ENCODE measurements at places on chromosomes 7 and 10.

DNA sequence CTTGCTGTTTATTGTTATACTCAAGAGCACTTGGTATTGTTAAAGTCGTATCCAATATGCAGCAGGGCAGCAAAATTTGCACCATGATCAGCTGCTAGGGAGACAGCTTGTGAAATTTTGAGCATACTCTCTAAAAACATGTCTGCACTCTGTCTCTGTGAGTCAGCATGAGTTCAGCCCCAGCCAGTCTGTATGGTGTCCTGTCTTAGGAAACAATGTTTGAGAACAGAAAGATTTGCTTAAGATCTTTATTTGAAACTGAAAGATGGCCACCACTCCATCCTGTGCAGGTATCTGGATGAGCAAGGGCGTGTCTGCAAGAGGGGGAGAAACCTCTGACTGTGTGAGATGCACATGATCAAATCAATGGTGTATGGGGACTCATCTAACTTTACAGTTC is 97.1 kb downstream of the GNAI1 start:
- H3K27me3 ChIP-seq, result no peaks in the 10 kb centered on the region
- H3K4me3 ChIP-seq, result no peak overlapping the region
- no peak for DNase-seq

DNA sequence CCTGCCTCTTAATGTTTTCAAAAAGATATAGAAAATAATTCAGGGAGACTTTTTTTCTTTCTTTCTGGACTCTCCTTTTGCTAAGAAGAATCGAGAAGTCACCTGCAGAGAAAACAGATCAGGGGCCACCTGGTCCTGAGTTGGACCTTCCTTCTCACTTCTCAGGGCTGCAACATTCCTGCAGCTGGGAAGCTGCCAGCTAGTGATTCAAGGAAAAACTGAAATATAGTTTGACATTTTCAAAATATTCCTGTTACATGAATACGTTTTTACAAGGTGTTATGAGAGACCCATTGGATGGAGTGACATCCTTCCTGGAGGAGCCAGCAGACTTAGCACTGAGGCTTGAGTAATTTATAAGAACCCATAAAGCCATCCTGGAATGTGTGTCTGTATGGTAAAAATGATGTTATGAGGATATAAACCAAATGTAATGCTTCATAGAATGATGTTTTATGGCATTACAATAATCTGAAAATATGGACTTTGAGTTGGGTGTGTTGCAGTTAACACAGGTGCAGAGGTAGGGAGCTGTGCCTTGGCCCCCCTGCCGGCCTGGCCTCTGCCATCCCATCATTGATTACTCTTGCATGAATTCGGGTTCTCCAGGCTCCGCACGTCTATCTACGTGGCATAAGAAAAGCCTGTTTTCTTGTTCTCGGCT is 149.7 kb downstream of the PAXIP1 start:
- H3K36me3 ChIP-seq, result no peaks in the 10 kb centered on the region
- peaks cover 4% of the 10 kb centered on the region for H3K27me3 ChIP-seq
- no peaks in the 10 kb centered on the region for H3K4me1 ChIP-seq
- H3K4me3 ChIP-seq, result no peak overlapping the region
- no peak for DNase-seq

GRCh38 chr7:151851782-151852181 is 25.1 kb downstream of the PRKAG2 start:
- no peak overlapping the region for H3K27ac ChIP-seq
- no peaks in the 10 kb centered on the region for H3K4me1 ChIP-seq
- no peaks in the 10 kb centered on the region for H3K27me3 ChIP-seq
- no peak for DNase-seq
- H3K36me3 ChIP-seq, result no peaks in the 10 kb centered on the region
- H3K4me3 ChIP-seq, result peak overlapping the region; percentile 39

- H3K36me3 ChIP-seq, result peaks cover 7% of the 10 kb centered on the region
- H3K27me3 ChIP-seq, result no peaks in the 10 kb centered on the region
- no peak overlapping the region for H3K4me3 ChIP-seq
- no peak overlapping the region for H3K27ac ChIP-seq
- no peak for DNase-seq
- H3K4me1 ChIP-seq, result no peaks in the 10 kb centered on the region
Measured at GRCh38 chr7:133912916-133913697, 214.0 kb upstream of the LRGUK start.

GRCh38 chr7:8084836-8085235 is 116.2 kb downstream of the GLCCI1 start:
- no peak overlapping the region for H3K27ac ChIP-seq
- no peak for DNase-seq
- H3K4me1 ChIP-seq, result no peaks in the 10 kb centered on the region
- no peaks in the 10 kb centered on the region for H3K27me3 ChIP-seq

DNA sequence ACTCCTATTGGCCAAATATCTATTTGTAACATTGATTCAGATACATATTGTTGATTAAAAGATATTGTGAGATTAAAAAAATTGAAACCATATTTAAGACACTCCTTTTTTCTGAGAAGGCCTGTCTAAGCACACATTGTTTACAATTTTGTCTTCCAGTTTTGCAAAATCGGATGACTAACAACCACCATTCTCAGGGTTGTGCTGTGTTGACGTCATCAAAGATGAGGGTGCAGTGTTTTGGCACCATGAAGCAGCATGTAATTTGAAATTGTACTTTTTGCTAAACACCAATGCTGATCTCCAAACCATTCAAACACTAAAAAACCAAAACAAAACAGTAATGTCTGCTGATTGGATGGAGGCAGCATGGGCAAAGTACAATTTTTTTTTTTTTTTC is 7.4 kb downstream of the CREB5 start:
- no peak for DNase-seq
- no peaks in the 10 kb centered on the region for H3K27me3 ChIP-seq
- no peak overlapping the region for H3K4me3 ChIP-seq
- H3K36me3 ChIP-seq, result no peaks in the 10 kb centered on the region

DNA sequence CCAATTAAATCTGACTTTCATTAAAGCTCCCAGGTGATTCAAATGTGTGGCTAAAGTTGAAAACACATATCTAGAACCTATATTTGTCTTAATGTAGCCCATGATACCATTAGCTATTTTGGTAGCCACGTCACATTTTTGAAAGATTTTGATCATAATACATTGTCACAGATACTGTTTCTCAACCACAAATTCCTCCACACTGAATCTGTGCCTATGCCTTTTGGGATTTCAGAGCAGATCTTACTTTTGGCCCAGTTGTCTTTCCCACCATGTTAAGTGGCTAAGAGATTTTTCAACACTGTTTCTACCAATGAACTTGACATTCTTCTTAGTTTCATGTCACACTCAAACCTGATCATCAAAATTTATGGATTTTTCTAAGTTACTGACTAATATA is 47.4 kb downstream of the CH25H start:
- H3K36me3 ChIP-seq, result no peaks in the 10 kb centered on the region
- no peaks in the 10 kb centered on the region for H3K27me3 ChIP-seq
- H3K4me3 ChIP-seq, result no peak overlapping the region
- peaks cover 4% of the 10 kb centered on the region for H3K4me1 ChIP-seq
- DNase-seq, result no peak

DNA sequence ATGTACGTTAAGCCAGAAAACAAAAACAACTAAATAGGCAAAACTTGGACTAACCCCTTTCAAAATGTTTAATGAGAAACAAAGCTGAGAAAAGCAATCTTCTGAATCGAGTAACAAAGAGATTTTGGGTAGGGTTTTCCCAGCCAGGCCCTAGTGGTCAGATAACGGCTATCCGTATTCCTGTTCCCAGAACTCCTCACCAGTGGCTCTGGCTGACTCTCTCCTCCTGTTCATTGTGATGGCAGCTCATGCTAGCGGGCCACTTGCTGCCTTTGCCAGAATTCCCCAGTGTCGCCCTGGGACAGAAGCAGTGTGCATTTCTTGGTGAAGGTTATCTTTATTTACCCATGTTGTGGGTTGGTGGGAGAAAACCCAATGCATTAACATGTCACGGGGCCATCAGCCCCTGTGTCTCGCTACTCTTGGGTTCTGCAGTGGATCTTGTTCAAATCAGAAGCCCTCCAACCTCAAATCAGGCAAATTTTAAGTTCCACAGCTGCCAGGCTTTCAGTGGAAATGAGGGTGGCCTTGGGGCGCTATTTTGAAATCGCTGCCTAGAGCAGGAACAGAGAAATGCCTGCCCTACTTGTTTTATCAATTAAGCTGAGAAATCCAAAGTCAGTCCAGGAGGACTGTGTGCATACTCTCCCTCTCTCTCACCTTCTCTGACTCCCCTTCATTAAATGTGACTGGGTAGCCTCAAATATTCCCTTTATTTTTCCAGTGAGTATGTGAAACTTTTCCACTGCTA is 164.5 kb upstream of the NPVF start:
- no peaks in the 10 kb centered on the region for H3K4me1 ChIP-seq
- no peaks in the 10 kb centered on the region for H3K27me3 ChIP-seq
- no peaks in the 10 kb centered on the region for H3K36me3 ChIP-seq
- H3K4me3 ChIP-seq, result no peak overlapping the region

DNA sequence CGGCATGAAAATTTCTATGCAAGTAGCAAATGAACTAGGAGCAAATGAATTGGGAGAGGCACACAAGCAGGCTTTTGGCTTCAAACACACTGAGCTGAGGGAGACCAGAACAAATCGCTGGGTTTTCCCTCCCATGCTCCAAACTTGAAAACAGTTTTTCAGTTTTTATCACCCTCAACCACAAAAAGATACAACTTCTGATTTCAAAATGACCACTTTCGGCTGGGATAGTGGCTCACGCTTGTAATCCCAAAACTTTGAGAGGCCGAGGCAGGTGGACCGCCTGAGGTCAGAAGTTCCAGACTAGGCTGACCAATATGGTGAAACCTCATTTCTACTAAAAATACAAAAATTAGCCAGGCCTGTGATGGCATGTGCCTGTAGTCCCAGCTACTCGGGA is 9.0 kb upstream of the CHUK start:
- H3K27me3 ChIP-seq, result no peaks in the 10 kb centered on the region
- DNase-seq, result no peak
- no peak overlapping the region for H3K4me3 ChIP-seq
- peaks cover 66% of the 10 kb centered on the region for H3K36me3 ChIP-seq

GRCh38 chr10:35765066-35765527 is 123.0 kb upstream of the FZD8 start:
- H3K36me3 ChIP-seq, result no peaks in the 10 kb centered on the region
- no peaks in the 10 kb centered on the region for H3K27me3 ChIP-seq
- H3K4me3 ChIP-seq, result no peak overlapping the region
- no peaks in the 10 kb centered on the region for H3K4me1 ChIP-seq
- no peak overlapping the region for H3K27ac ChIP-seq
- DNase-seq, result no peak

- H3K27me3 ChIP-seq, result peaks cover 5% of the 10 kb centered on the region
- H3K27ac ChIP-seq, result no peak overlapping the region
- H3K4me3 ChIP-seq, result no peak overlapping the region
- H3K4me1 ChIP-seq, result no peaks in the 10 kb centered on the region
- no peak for DNase-seq
Measured at GRCh38 chr7:4561795-4562194, 120.3 kb upstream of the FOXK1 start.

DNA sequence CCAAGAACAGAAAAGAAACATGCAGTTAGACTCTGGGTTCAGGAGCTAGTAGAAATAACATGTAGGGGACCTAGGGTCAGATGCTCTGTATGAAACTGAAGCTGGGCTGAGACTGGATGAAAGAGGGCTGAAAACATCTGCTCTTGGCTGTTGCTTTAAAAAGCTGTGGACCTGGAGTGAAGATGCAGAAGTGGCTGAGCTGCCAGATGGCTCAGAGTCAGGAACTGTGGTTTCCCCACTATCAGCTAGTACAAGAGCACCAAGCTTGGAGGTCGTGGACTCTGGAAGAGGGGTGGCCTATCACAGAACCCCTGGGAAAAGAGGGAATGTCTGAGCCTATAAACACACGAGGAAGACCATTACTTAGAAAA is 5.9 kb downstream of the ADK start:
- no peaks in the 10 kb centered on the region for H3K36me3 ChIP-seq
- H3K4me3 ChIP-seq, result no peak overlapping the region
- H3K27ac ChIP-seq, result no peak overlapping the region
- no peaks in the 10 kb centered on the region for H3K27me3 ChIP-seq
- DNase-seq, result no peak

GRCh38 chr7:12360948-12361347 is 42.7 kb downstream of the VWDE start:
- H3K27ac ChIP-seq, result no peak overlapping the region
- DNase-seq, result no peak
- no peaks in the 10 kb centered on the region for H3K36me3 ChIP-seq
- no peaks in the 10 kb centered on the region for H3K4me1 ChIP-seq

- DNase-seq, result no peak
- H3K27me3 ChIP-seq, result no peaks in the 10 kb centered on the region
- no peaks in the 10 kb centered on the region for H3K36me3 ChIP-seq
- no peak overlapping the region for H3K27ac ChIP-seq
Measured at GRCh38 chr7:49333180-49333881, 409.0 kb downstream of the CDC14C start.

DNA sequence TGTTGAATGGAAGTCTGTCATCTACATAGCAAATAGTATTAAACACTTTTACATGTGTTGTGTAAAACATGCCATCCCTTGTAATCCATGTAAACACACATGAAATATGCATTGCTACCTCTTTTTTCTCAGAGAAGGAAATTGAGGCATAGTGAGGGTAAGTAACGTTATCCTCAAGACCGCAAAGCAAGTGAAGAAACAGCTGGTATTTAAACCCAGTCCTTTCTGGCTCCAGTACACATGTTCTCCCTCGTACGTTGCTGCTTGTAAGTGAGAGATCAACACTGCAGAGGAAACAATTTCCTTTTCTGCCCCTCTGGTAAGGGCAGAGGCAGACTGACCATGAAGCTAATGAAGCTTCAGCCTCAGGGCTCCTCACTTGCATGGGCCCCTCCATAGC is 28.5 kb downstream of the MAP3K8 start:
- H3K36me3 ChIP-seq, result no peaks in the 10 kb centered on the region
- no peak overlapping the region for H3K27ac ChIP-seq
- H3K4me3 ChIP-seq, result no peak overlapping the region
- H3K27me3 ChIP-seq, result no peaks in the 10 kb centered on the region
- no peak for DNase-seq

GRCh38 chr10:76138286-76138685 is 706.9 kb downstream of the LRMDA start:
- no peaks in the 10 kb centered on the region for H3K4me1 ChIP-seq
- H3K36me3 ChIP-seq, result no peaks in the 10 kb centered on the region
- H3K4me3 ChIP-seq, result no peak overlapping the region
- no peak for DNase-seq

GRCh38 chr7:102063690-102064180 is 222.9 kb upstream of the SH2B2 start:
- no peaks in the 10 kb centered on the region for H3K27me3 ChIP-seq
- DNase-seq, result no peak
- no peaks in the 10 kb centered on the region for H3K36me3 ChIP-seq
- no peaks in the 10 kb centered on the region for H3K4me1 ChIP-seq
- no peak overlapping the region for H3K4me3 ChIP-seq

- no peaks in the 10 kb centered on the region for H3K36me3 ChIP-seq
- H3K27ac ChIP-seq, result no peak overlapping the region
- no peak overlapping the region for H3K4me3 ChIP-seq
- no peaks in the 10 kb centered on the region for H3K27me3 ChIP-seq
- H3K4me1 ChIP-seq, result no peaks in the 10 kb centered on the region
Measured at GRCh38 chr7:72020311-72020710, 391.8 kb downstream of the CALN1 start.

GRCh38 chr7:30920584-30921539 is 9.2 kb downstream of the AQP1 start:
- no peak for DNase-seq
- no peaks in the 10 kb centered on the region for H3K4me1 ChIP-seq
- no peaks in the 10 kb centered on the region for H3K27me3 ChIP-seq
- no peak overlapping the region for H3K27ac ChIP-seq
- H3K36me3 ChIP-seq, result no peaks in the 10 kb centered on the region

- no peak overlapping the region for H3K27ac ChIP-seq
- no peak overlapping the region for H3K4me3 ChIP-seq
- H3K36me3 ChIP-seq, result no peaks in the 10 kb centered on the region
- no peaks in the 10 kb centered on the region for H3K4me1 ChIP-seq
- no peaks in the 10 kb centered on the region for H3K27me3 ChIP-seq
- DNase-seq, result no peak
Measured at GRCh38 chr10:57864765-57865680, 402.7 kb downstream of the IPMK start.

Measured in effector memory CD4-positive, alpha-beta T cell (primary cell).